NCI-H146 (cell line): ENCODE measurements at places on chromosomes 4 and X.

DNA sequence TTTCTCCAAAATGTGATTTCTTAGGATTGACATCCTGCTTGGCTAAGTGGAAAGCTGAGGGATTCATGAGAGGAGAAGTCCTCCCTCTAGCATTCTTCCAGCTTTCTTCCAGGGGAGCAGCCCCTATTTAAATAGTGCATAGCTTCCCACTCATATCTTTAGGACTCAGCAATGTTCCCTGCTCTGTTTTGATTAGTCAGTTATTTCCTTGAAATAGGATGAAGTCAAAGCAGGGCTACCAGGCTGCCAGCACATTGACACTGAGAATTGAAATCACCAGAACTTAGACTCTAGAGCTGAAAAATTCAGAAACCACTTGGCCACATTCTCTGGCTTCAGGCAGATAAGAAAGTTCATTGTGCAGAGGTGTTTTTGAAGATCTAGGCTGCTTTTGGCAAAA, 74.7 kb upstream of the SMAD1 start:
- no peak for DNase-seq

DNA sequence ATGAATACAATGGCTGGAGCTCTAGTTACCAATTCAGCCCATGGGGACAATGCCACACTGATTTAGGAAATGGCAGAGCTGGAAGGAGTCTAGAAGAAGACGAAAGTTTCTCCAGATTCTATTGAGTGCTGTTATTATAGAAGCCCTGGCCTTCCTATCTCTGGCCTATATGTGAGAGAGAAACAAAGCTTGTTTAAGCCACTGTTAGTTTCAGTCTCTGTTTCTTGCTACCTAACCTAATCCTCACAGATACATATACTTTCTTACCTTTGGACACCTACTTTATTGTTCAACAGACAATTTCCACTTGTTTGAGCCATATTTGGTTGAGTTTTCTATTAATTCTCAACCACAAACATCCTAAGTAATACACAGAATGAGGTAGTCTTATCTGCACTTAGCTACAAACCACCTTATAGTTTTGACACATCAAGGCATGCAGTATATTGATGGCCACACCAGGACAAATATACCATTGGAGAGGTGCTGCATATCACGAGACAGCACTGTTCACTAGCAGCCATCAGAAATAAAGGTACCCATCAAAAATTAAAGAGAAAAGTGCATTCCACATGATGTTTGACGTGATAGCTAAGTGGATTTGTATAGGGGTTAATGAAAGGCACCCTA, 190.2 kb downstream of the SMIM20 start:
- no peak for DNase-seq

DNA sequence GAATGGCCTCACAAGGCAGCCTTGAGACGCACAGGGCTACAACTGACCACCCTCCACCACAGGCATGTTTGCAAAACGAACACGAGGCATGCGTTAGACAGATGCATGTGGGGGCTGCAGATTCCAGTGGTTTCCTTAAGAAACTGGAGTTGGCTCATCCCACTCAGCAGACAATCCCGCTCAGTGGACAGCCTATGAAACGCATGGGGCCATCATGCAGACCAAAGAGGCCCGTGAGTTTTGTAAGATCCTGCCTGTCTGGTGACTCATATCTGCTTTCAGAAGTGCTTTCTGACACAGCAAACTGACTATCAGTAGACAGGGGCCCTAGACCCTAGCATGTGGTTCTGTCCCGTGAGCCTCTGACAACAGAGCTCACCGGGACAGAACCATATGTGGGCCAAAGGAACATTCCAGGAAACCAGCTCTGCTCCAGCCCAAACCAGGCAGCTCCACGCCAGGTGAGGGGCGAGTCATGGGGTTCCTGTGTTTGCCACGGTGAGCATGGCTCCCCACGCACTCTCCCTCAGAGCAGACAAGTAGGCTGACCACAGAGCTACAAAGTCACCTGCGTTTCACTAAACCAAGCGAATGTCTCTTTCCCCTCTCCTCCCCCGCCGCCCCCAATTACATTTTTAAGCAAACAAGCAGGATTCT, 74.4 kb downstream of the MTMR1 start:
- no peak for DNase-seq

DNA sequence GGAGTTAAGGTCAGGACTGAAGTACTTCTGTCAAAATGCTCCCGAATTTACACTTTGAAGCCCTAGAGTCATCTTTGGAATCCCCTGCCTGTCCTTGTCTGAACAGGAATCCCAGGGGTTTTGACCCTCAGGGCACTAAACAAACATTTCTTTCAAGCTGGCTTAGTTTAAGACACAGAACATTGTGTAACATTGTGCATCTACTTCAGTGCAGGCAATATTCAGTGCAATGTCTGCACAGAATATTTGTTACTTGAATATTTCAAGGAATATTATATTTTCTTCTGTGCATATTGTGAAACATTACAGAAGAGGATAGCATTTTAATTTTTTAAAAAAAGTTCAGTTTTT, 763.4 kb downstream of the PCDH18 start:
- DNase-seq: no peak

DNA sequence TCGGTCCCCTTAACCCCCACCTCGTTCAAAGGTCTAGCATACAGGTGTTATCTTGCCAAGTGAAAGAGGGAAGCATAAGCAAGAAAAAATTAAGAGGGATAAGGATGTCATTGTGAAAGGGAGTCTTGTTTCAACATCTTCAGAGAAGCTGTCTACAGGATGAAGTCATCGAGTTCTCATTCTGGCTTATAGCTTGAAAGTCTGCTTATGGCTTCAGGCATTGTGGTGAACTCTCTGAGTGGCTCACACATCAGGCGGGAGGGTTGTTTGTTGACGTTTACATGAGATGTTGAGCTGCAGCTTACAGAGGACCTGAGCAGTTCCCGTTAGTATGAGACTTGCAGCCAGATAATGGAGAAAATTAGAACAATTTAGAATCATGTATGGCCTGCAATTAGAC, 16.6 kb downstream of the MAGEA9B start:
- DNase-seq: no peak
